ENCODE measurements at places on chromosomes 3 and 15.

DNA sequence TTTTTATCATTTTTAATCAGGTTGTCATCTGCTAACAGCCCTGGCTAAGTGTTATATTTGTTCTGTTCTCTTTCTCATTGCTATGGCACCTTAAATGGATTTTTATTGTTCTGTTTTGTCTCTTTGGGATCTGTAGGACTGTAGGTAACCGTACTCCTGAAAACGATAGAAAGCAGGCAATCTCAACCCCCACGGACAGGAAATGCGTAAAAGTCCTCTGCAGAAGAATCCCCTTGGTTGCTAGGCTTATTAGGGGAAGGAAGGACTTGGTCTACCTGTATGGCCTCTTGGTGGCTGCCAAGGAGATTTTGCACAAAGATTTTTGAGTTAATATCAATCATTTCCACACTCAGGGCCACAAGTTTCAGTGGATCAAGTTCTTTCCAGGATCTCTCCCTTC lies 571.9 kb upstream of the ZNF385D start:
- DNase-seq, result no peak

DNA sequence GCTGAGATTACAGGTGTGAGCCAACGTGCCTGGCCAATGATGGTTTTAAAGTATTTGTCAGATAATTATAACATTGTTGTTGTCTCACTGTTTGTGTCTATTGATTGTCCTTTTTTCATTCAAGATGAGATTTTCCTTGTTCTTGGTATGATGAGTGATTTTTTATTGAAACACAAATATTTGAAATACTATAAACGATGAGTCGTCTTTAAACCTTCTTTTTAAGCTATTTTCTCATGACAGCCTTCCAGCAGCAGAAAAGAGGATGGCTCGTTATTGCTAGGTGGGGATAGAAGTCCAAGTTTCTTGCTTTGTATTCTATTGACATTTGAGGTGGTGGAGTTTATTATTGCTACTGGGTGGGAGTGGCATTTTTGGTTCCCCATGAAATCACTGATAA lies 61.7 kb upstream of the MDFIC2 start:
- no peak for DNase-seq

DNA sequence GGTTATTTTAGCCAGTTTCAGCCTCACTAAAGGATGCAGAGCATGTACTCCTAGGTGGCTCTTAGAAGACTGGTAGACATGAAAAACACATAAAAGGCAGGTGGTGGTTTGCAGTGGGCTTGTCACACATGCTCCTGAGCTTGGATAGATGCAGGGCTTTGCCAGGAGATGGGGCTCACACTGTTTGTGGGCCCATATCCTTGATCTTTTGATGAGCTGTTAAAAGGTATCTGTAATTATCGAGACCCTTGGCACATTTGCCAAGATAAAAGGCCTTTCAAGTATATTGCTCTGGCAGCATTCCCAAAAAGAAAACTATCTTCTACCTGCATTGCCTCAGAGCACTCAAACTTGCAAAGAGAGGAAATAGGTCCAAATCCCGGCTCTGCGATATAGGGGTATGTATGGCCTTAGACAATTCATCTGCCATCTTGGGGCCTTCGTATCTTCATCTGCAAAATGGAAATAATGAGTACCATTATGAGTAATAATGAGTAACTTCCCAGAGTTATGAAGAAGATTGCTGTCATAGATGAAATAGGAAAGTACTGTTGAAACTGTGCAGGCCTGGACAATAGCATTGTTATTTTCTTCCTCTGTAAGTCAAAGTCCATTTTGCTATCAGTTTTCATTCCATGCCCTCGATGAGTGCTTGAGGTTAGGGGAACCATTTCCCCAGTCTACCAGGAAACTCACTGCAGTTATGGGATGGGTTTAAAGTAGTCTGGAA lies 172.7 kb downstream of the SYNPR start:
- DNase-seq, result no peak

- DNase-seq, result no peak
Observed at GRCh38 chr15:42616107-42616506, 40.7 kb downstream of the STARD9 start.

DNA sequence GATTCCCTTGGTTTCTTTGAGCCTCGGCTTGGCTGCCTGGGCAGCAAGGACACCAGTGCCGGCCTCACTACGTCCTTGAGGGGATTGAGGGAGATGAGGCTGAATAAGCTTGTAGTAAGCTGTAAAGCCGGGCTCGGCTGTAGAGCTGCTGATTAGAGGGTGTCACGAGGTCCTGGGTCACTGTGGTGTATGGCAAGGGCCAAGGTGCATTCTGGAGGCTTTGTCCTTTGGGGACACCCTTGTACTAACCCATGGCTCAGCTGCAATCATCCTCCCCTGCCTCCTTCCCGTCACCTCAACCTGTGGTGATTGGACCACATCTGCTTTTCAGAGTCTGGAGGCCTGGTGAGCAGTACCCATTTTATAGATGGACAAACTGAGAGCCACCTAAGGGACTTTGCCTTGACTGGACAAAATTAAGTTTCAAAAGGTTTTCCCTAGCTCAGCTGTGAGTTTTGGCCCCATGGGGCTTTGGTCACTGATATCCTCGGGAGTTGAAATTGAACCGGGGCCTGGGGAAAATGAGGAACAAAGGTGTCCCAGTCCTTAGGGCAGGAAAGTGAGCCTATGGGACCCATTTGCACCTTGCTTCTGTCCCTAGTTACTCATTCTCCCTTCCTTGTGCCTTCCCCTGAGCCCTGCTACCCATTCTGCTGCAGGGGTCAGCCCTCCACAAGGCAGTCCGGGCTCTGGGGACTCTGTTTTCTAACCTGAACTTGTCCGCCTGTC lies 2.4 kb downstream of the SLC6A6 start:
- DNase-seq, result no peak

GRCh38 chr3:172915911-172916514 lies 165.5 kb downstream of the ECT2 start:
- peak; percentile 100 for DNase-seq

GRCh38 chr15:36671017-36671416 lies 91.6 kb downstream of the CDIN1 start:
- DNase-seq, result no peak

GRCh38 chr15:101501703-101502373 lies 12.3 kb upstream of the PCSK6 start:
- DNase-seq, result no peak

GRCh38 chr3:45892161-45892560 lies 5.8 kb downstream of the CCR9 start:
- DNase-seq, result no peak

- no peak for DNase-seq
Observed at GRCh38 chr3:13087320-13087990, 14.2 kb upstream of the IQSEC1 start.

DNA sequence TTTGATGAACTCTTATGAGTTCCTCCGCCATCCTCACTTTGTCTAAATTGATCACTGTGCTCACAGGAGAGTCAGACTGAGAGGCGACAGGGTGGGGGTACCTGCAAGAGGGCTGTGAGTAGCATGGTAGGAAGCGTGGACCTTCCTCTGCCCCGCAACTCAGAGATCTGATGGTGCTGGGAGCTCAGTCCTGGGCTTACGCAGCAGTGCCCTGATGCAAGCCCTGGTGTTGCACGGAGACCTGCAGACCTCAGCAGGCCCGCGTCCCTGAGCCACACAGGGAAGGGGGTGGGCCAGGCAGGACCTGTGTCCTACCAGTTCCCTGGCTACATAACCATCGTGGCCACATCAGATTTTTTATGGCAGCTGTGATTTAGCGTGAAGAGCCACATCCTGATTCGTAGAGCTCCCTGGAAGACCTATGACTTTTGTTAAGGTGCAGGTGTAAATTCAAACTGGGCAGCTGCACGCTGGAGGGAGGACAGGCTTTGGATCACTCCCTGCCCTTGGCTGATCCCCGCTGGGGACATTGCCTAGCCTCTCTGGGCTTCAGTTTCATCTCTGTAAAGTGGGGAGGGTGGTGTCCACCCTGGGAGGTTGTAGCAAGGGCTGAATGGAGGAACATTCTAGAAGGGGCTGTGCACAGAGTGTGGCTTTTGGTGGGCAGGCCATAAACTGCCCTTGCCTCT lies 176.1 kb downstream of the KLF13 start:
- DNase-seq, result no peak

DNA sequence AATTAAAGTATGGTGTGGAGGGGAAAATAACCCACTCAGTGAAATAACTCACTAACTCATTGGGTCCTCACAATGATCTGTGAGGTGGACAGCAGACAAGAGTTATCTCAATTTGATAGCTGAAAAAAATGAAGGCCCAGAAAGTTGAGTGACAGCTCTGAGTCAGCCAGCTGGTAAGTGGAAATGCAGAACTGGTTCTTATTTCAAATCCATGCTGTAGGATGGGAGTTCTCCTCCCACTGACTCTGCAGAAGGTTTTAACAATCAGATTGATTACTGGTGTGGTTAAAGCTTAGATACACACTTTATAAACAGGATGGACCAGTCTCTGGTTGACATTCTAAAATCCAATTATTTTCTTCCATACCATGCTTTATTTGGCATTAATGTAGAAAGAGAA lies 87.0 kb upstream of the LMOD3 start:
- DNase-seq, result no peak

GRCh38 chr3:36416599-36416998 lies 36.3 kb downstream of the STAC start:
- DNase-seq, result no peak

- DNase-seq, result no peak
Observed at GRCh38 chr3:196141052-196141865, 59.4 kb upstream of the TFRC start.

- DNase-seq, result no peak
Observed at GRCh38 chr15:59687836-59688235, 1.3 kb downstream of the BNIP2 start.

GRCh38 chr3:153072856-153073255 lies 89.2 kb upstream of the RAP2B start:
- no peak for DNase-seq

DNA sequence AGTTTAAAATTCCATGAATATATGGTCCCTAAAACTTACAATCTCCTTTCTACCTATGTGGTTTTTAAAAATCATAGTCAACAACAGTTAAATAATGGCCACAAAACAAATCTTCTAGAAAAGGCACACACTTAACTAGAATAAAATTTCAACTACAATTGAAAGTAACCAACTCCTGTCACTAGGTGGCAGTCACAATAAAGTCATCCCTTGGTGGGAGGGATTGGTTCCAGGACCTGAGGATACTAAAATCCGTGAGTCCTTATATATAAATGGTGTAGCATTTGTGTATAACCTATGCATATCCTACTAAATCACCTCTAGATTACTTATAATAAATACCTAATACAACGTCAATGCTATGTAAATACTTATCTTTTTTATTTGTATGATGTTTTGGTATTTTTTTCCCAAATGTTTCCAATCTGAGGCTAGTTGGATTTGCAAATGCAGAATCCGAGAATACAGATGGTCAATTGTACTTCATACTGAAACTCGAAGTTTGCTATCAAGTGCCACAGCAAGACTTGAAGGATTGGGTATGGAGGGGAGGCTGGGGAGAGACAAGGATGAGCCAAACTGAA lies 172.6 kb downstream of the FMN1 start:
- no peak for DNase-seq

DNA sequence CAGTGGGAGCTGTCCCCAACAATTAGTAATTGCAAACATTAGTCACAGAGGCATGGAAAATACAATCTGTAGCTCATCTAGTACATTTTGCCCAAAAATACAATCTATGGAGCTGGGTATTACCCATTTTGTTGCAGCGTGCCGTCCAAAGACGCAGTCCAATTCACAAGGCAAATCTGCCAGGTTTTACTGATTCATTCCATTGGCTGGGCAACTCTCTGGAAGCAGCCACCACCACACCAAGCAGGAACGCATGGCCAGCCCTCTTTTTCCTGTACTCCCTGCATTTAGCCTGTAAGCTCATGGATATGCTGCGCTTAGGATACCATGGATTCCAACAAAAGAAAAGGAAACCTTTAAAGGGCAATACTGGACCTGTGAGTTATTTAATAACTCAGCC lies 60.5 kb upstream of the ARRDC4 start:
- no peak for DNase-seq

GRCh38 chr3:45272032-45272810 lies 46.1 kb upstream of the TMEM158 start:
- no peak for DNase-seq

DNA sequence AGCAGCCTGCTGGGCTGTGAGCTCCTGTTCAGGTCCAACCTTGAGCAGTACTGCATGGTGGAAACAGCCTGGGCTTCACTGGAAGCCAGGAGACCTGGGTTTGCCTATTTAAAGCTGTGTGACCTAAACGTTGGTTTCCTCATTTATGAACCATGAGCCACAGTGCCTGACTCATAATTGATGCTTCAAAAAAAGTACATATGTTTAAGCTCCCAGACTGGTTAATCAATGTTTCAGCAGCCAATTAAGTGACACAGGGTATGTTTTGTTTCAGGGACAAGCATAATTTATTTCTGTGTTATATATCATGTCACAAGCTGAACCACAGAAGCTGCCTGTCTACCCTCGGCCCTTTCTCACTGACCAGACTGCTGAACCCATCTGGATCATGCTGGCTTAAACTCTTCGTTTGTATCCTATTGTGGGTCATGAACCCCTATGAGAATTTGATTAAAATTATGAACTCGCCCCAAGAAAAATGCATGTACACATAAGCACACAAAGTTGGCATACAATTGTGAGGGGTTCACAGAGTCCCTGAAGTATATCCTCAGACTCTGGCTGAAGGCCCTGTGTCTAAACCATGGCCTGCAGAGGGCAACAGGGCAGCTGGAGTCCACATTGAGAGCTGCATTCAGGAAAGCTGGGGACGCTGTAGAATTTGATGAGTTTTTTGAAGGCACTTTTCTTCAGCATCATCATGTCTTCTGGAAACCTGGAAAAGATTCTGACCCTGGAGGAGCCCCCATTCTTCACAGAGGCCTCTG lies 23.7 kb downstream of the HDC start:
- no peak for DNase-seq

- DNase-seq, result no peak
Observed at GRCh38 chr3:10505050-10505790, at the start of gene ATP2B2. ATP2B2 (minus strand) TSS chr3:10505586; CDS start chr3:10449543, 56,043 bp downstream.

DNA sequence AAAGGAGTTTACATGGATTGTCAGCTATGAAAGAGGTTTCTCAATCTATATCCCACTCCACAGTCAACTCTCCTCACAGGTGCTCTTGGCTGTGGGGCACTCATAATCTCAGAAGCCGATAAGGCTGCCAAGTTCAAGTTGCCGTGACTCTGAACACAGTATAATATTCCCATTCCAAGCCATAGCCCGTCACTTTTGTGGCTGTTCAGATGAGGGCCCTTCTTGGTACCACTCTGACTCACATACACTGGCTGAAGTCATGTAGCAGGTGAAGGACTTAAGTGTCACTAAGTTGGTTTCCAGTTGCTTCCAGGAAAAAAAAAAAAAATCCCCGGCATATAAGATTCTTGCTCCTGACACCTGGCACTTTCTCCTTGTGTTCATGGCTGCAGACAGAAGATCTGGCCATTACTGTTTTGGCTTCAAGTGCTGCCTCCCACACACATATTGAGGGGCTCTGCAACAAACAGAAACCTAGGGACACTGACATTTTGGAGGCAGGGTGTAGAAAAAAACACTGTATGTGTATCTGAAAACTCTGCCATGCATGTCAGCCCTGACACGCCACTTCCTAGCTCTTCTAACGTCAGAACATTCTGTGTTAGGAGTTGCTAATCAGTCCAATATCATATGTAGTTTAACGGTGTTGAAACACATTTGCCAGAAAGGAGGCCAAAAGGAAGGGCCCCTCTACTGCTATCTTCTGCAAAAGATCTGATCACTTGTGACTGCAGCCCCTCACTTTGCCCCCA lies 170.2 kb upstream of the ICE2 start:
- no peak for DNase-seq

Data from NCI-H146 (cell line).